ENCODE measurements at places on chromosomes 16 and 17.
A peak's percentile ranks its signal among the peaks of the same experiment; 100 is the strongest.

GRCh38 chr16:12188061-12188934 lies 211.8 kb downstream of the SNX29 start:
- no peak for DNase-seq

GRCh38 chr17:46090871-46091270 lies 91.8 kb downstream of the STH start:
- DNase-seq = no peak

DNA sequence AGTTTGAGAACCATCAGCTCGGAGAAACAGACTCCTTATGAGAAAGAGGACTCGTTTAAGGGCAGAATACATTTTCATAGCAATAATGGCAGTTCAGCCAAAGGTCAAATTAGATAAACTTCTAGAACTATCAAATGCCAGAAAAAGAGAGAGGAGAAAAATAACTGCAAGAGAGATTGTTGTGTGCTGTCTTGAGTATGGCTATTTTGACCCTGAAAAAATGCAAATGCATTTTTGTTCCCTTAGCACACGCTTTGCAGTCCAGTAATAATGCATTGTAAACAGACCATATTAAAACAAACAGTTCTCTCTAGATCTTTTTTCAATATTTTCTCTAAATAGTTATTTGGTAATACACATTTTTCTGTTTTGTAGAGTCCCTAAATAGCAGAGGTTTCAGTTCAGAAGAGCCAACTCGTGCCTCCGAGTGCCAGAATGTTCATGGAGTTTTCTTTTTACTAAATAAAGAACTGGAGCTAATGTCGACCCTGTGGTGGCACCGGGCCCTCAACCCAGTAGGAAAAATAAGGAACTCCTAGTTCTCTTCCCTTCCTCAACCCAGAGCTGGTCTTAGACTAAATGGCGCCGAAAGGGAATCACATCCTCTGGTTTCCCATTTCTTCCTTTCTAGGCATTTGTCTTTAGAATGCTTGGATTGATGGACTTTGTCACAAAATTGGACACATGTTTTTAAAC lies 298.0 kb downstream of the MAP2K4 start:
- DNase-seq = peak; percentile 11

- no peak for DNase-seq
Measured at GRCh38 chr17:66786107-66786506, 48.8 kb upstream of the CACNG5 start.

- peak; percentile 16 for DNase-seq
Measured at GRCh38 chr16:46974352-46974751, 878 bp upstream of the DNAJA2 start.

DNA sequence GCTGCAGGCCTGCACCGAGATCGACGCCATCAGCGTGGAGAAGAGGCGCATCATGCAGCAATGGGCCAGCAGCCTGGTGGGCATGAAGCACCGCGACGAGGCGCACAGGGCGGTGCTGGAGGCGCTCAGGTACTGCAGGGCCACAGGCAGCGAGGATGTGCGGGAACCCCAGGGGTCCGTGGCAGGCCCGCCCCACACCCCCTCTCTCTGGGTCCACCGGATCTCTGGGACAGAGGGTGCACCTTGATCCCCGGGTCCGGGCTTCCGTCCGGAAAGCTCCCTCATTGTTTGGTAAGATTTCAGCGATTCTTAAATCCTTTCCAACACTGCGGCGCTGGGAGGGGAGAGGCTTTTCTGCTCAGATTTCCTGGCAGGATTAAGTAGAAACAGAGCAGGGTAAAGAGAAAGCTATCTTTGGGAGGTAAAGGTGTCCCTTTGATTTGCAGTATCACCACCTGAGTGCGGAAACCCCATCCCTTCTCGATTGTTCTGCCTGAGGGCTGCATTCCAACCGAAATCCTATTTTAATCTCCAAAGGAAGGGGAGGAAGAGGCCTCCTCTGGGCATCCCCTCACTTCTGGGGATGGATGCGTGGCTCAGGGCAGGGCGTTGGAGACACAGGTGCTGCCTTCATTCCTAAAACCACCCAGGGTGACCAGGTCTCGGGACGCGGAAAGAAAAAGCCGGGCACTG lies 29.2 kb downstream of the CCDC40 start:
- no peak for DNase-seq

- no peak for DNase-seq
Measured at GRCh38 chr17:58307468-58308172, 21.0 kb downstream of the TSPOAP1 start.

GRCh38 chr16:57192146-57192545 lies 6.0 kb downstream of the RSPRY1 start:
- peak; percentile 79 for DNase-seq

GRCh38 chr16:72111657-72112451 lies 18.2 kb downstream of the DHX38 start:
- no peak for DNase-seq

- DNase-seq = no peak
Measured at GRCh38 chr17:63910096-63910495, 962 bp downstream of the CSHL1 start.

DNA sequence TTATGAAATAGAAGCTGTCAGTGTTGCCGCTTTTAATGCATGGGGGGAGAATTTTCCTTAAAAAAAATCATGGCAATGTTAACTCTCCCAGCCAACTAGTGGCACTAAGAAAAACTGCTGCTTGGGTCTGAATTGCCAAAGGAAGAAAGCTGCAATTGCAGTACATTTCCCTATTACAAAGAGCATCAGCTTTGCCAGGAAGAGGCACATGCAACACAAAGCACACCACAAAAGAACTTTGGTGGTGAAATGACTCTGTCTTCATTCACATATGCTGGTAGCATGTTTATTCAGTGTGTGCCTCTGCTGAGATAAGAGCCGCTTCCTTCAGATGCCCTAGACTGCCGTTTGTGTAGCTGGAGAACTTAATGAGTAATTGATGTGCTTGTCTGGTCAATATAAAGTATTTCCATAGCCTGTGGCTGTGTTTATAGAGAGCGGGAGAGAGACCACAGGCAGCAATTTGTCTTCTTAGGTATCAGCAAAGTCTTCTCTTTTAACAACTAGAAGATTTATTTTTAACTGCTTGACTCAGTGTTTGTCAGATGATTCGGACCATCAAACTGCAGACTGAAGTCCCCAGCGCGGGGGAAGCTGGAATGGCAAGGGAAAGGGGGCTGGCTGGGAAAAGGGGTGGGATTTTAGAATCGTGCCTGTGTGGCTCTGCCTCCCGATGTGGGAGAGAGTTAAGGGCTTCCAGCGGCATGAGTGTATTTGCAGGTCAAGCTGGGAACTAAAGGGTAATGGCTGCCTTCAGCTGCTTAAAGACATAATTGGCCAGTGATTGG lies 115.1 kb downstream of the MRTFB start:
- DNase-seq = peak; percentile 74

DNA sequence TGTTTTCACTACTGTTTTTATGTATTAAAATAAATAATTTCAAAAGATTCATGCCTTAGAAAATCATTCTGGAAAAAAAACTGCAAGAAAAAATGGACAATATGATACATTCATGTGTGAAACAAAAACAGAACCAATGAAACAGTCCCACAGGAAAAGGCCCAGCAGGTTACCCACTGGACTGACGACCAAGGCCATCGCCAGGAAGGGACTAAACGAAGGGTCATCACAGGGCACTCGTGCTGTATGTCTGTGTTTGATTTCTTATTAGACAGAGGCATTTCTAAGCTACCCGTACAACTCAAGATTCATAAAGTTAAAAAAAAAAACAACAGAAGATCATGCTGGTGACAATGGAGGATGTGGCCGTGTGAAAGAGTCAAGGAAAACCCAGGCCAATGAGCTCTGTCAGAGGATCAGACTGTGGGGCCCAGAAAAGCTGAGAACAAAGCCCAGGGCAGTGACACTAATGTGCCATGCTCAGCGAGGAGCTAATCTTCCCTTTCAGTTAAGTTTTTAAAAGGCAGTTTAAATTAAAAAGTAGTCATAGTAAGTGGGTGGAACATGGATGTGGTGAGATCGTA lies 31.8 kb downstream of the NSMCE1 start:
- no peak for DNase-seq

DNA sequence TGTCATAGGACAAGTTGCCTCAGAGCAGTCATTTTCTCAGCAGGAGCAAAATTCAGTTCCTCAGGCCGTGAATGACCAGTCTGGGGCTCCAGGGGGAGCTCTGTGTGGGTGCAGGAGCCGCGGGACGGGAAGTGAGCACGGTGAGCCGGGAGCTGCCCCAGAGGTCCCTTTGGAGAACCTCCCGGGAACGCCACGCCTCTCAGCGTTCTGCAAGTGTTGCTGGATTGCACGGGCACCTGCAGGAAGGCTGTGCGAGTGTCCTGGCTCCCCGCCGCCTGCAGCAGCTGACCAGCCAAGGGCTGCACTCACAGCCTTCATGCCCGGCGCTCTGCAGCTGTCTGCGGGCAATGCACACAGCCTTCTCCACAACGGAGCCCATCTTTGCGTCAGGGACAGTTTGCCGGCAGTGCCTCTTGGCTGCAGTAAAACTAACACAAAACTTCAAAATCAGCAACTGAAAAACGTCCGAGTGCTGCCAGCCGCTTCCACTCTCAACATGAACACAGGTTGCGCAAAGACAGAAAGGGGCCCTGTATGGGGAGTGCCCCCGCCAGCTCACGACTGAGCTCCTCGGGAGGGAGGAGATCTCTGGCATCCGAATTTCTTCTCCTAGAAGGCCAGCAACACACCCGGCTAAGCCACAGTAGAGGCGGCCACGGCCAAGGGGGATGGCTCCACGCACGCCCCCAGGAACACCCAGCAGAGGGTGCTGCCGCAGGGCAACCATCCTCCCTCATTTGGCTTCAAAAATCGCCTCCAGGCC lies 16.0 kb downstream of the NDUFAF8 start:
- DNase-seq = peak; percentile 77

DNA sequence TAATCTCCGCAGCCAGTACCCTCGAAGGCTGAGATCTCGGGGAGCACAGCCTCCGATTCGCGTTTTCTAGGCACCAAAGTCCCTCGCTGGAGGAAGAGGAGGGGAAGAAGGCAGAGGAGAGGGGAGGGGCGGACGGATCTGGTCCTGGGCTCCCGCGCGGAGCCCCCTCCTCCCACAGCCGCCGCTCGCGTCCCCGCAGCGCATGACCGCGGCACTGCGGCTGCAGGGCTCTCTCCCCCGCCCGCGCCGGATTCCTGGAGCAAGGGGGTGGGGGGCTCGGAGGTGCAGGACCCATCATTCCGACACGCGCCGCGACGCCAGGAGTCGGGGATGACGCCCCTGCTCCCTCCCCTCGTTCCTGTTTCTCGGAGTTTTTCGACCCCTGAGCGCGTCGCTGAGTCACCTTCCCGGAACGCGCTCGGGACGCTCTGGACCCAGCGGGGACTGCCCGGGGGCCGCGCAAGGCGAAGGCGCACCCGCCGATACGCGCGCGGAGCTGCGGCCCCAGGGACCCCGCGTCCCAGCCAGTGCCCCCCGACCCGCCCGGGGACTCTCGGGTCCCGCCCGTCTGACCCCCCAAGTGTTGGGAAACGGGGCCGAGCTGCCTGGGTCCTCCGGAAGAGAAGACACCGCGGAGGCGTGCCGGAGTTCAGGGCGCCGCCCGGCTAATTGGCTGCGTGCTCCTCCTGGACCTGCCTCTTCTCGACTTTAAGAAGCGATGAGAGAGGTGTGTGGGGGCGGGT lies 1.4 kb upstream of the SPHK1 start:
- DNase-seq = peak; percentile 82

DNA sequence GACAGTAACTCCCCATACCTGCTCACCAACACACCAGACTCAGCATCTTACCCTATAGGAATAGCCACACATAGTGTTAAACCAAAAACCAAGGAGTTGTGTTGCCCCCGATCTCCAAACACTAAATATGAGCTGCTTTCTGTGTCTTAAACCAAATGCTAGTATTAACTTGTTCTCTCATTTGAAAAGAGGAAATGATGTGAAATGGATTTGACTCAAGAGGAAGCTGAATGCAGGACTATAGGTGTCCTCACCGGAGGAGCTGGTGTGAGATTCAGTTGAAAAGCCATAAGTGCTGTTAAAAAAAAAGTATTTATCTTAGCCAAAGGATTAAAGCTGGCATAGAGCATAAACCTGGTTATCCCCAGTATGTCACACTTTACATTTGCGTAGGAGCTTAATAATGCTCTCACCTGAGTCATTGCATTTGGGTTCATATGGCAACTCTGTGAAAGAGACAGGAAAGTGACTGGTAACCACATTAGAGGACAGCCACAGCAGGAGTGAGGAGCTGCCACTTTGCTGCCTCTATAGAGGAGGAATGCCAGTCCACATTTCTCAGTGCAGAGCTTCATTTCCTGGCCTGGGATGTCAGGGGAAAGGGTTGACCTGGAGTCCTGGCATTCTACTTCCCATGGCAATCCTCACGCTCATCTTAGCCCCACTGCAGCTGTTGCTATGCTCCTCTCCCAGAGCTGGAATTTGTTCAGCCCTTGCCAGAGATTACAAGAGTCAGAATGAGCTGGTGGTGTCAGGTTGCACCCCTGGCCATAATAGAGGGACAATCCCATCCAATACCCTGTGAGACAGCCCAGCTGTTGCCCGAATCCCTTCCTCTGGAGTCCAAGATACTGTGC lies 143.3 kb upstream of the ANKFN1 start:
- DNase-seq = no peak

GRCh38 chr17:4241535-4241934 lies 22.2 kb downstream of the ANKFY1 start:
- no peak for DNase-seq

GRCh38 chr16:66382966-66383299 lies 16.4 kb downstream of the CDH5 start:
- DNase-seq = peak; percentile 92

GRCh38 chr16:3009568-3010390 lies 2.9 kb upstream of the CLDN9 start:
- peak; percentile 27 for DNase-seq

- DNase-seq = no peak
Measured at GRCh38 chr16:84159007-84159406, 13.9 kb downstream of the DNAAF1 start.

DNA sequence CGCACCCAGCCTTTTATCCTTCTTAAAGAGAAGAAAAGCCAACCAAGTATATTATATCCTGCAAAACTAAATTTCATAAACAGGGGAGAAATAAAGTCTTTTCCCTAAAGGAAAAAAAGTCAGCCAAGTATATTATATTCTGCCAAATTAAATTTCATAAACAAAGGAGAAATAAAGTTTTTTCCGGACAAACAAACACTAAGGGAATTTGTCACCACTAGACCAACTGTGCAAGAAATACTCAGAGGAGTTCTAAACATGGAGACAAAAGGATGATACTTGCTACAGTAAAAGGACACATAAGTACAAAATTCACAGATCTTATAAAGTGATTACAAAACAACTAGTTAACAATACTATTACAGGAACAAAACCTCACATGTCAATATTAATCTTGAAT lies 14.4 kb upstream of the CCL18 start:
- DNase-seq = no peak

- DNase-seq = no peak
Measured at GRCh38 chr17:12666718-12667117, 1.0 kb downstream of the MYOCD start.

Data from iris pigment epithelial cell (primary cell).